ENCODE measurements at places on chromosomes 1 and 21.

DNA sequence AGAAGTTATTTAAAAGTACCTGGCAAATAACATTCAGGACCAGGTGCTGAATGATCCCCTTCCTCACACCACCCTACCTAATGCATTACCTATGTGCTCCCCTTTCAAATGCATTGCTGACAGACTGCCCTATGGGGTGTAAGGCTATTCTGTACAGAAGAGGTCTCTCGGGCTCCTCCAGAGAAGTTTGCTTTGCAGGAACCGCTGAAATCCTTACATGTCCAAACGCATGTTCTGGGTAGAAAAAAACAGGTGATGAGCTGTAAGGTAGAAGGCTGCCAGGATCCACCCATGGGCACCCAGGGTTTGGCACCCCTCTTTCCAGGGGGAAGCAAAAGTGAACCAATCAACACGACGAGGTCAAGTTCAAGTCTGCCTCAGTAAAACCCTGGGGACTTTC is 58.3 kb upstream of the TARBP1 start:
- DNase-seq = no peak

GRCh38 chr1:41733021-41733420 is 185.7 kb downstream of the HIVEP3 start:
- no peak for DNase-seq

- DNase-seq = no peak
Measured at GRCh38 chr1:242011894-242012660, 13.2 kb upstream of the MAP1LC3C start.

- DNase-seq = no peak
Measured at GRCh38 chr1:21663951-21664805, 5.0 kb downstream of the RAP1GAP start.

DNA sequence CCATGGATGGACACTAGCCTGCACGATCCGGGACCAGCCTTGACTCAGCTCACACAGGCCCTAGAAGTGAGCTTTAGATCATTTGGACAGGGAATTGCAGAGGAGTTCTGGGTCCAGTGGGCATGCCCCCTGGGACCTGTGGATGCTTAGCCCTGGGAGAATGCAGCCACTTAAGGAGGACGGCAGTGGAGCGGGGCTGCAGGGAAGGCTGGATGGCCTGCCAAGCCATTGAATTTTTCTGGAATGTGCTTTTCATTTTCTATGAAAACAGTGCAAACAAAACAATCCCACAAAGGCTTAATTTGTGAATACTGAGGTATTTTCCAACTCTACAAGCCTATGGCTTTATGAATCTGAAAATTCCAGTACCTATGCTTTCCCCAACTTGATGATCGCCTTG is 80.4 kb upstream of the GCLM start:
- no peak for DNase-seq

- DNase-seq = no peak
Measured at GRCh38 chr1:109229531-109230127, 15.9 kb downstream of the SARS1 start.

DNA sequence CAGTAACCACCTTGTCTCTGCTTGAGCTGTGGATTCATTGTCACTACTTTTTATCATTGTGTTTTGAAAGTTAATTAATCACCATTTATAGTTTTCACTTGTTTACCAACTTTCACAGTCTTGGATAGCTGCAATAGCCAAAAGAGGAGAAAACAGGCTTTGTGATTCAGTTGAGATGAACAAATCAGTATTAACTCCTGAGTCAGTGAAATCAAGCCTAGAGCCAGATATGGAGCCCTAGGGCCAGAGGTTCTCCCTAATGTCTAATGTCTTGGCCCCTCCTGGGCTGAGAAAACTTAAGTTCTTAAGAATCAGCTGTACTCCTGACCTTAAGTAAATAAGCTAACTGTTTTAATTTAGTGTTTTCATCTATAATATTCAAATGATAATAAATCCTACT is 228.8 kb downstream of the DNM3 start:
- DNase-seq = no peak

DNA sequence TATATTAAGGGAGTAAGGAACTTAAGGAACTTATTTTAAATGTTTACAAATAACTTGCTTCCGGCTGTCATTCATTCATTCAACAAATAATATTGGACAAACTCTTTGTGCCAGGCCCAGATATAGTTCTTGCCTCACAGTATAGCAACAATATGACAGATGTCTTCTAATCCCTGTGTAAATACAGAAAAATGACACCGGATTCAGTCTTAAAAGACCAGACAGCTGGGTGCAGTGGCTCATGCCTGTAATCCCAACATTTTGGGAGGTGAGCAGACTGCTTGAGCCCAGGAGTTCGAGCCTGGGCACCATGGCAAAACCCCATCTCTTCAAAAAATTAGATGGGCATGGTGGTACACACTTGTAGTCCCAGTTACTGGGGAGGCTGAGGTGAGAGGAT is 23.7 kb downstream of the EIF2B3 start:
- no peak for DNase-seq

GRCh38 chr1:183634429-183635065 is 1.0 kb downstream of the ARPC5 start:
- no peak for DNase-seq

- no peak for DNase-seq
Measured at GRCh38 chr21:31505975-31506374, 153.5 kb upstream of the SOD1 start.

DNA sequence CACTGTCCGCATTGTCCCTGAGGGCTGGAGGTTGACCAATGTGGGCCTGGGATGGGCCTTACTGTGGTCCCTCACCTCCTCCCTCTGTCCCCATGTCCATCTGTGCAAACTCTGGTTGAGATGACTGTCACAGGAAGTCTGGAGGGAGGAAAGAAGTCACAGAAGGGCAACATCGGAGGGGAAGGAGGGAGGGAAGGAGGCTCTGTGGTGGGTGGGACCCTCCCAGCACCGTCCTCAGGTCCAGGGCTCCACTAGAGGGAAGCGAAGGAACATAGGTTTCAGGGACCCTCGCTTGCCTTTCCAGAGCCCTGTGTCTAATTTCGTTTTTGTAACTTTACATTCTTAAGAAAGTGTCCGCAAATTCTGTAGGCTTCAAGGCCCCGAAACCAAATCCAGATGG is 111.3 kb upstream of the SLC44A3 start:
- DNase-seq = no peak

GRCh38 chr1:13540866-13541265 is 27.1 kb upstream of the LRRC38 start:
- DNase-seq = no peak

GRCh38 chr1:172903581-172904220 is 147.0 kb downstream of the TNFSF18 start:
- DNase-seq = no peak

- DNase-seq = no peak
Measured at GRCh38 chr1:86825319-86825718, 88.6 kb downstream of the SELENOF start.

GRCh38 chr1:12095452-12096263 is 32.6 kb downstream of the TNFRSF8 start:
- no peak for DNase-seq

GRCh38 chr1:84944767-84945486 is 51.9 kb upstream of the LPAR3 start:
- DNase-seq = peak; percentile 86

DNA sequence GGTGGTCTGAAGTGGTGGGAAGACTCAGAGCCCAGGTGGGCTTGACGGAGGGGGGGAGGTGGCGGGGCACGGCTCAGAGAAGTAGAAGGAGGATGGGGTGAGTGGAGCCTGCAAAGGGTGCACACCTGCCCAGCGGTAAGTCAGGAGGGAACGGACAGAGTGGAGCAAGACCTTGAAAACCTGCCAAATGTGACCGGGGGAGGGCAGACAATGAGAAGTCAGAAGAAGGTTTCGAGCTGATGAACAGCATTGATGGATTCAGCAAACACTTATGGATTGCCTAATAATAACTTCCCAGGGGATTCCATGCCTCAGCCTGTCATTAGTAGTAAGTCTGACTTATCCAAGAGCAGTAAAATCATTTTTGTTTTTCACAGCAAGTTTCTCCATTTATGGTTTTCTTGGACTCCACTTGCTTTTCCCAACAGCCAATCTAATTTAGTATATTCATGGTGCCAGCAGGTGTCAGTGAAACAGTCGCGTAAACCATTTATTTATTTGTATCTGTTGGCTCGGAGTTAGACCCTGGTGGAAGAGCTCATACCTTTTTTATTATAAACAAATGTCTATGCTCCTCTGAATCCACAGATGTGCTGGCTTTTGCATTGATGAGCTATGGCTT is 279.1 kb downstream of the PCP4 start:
- DNase-seq = no peak

GRCh38 chr1:10628685-10629084 is 153.9 kb downstream of the PEX14 start:
- DNase-seq = no peak

- peak; percentile 77 for DNase-seq
Measured at GRCh38 chr1:173431304-173432045, 45.7 kb upstream of the PRDX6 start.

GRCh38 chr1:33828654-33829053 is 35.2 kb upstream of the HMGB4 start:
- no peak for DNase-seq

DNA sequence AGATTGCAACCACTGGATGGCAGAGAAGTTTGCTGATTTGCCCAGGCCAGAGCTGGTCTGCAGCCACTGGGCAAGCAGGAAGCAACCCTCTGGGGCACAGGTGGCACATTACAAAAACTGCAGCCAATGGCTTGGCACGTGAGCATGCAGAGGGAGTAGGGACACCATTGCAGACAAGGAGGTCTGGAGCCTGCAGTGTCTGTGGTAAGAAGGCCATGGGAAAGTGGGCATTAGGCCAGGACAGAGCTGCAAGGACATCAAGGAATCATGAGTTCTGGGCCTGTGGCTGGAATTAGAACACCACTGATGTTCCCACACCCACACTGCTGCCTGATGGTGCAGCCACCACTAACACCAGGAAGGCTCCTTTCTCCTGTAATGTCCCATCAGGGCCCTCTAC is 113.0 kb downstream of the TSEN15 start:
- DNase-seq = no peak

DNA sequence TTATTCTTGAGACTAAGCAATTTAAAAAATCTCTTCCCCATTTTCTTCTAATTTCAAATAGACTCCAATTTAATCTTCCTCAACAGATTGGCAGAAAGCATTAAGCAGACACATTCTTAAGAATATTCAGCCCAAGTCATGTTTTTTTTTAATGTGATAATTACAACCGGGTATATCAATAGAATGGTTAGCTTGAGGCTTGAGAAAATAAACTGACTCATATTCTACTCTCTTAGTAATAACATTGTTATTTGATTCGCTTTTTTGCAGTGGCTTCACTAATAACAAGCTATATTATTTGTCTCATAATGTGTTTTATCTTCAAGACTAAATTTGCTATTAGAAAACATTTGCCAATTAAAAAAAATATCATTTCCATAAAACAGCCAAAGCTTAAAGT is 488.6 kb upstream of the RGS18 start:
- DNase-seq = no peak

DNA sequence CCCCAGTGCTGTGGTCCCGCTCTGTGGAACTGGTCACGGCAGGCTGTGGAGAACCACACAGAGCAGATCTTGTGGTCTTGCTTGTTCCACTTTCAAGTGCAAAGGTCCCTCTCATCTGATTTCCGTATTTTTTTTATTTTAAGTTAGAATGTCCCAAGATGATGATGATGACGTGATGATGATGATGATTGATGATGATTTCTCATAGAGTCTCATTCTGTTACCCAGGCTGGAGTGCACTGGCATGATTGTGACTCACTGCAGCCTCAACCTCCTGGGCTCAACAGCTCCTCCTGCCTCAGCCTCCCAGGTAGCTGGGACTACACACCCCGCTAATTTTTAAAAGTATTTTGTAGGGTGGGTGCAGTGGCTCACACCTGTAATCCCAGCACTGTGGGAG is 12.2 kb downstream of the EVA1C start:
- DNase-seq = no peak

GRCh38 chr1:89810880-89811279 is 10.0 kb upstream of the LRRC8D start:
- no peak for DNase-seq

DNA sequence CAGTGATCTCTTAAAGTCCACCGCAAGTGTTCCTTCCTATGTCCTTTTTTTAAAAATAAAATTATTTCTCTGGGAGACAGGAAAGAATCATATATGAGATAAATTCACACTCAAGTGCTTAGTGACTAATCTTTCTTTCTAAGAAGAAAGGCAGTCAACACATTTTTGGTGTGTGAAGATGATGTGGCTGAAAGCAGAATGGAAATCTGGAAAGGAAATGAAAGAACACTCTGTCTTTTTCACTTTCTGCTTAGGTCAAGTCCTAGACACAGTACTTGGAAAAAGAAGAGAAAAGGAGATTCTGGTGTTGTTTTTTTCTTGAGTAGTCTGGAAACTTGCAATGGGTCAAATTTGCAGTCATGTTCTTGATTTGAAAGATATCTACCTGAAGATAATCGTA is 45.5 kb upstream of the PRRX1 start:
- no peak for DNase-seq

- no peak for DNase-seq
Measured at GRCh38 chr1:162210196-162210595, 140.7 kb downstream of the NOS1AP start.

DNA sequence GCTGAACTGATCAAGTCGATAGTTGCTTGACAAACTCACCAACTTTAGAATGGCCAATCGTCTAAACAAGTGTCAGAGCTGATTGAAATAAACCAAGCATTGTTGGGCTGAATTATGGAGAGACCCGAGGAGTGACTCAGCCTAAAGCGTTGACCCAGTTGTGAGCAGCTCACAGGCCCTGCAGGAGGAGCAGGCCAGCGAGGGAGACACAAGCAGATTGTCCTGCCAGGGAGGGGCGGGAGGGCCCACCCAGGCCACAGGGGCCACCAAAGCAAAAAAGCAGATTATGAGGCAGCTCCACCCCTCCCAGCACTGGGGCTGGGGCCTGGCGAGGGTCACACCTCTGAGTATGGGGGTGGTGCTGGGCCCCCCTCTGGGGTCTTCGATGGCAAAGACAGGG is 10.1 kb upstream of the MATN1 start:
- DNase-seq = no peak

GRCh38 chr1:220929304-220929703 is 50.1 kb downstream of the HLX start:
- DNase-seq = no peak

- no peak for DNase-seq
Measured at GRCh38 chr1:4027492-4028138, 127.5 kb upstream of the C1orf174 start.

Measured in AML-193 (cell line).